ENCODE measurements at places on chromosomes 11 and 22. TPM values are rescaled to one million over a fixed set of nuclear protein-coding genes. Genes with fewer than 3 reads are reported as not detected.
A peak's percentile ranks its signal among the peaks of the same experiment; 100 is the strongest.

Gene APBB1
- total RNA-seq, result 43.6 TPM

Gene CD6
- total RNA-seq, result 0.33 TPM

Gene MS4A4A
- total RNA-seq, result not detected

Gene OSM
- not detected for total RNA-seq

Gene INSC
- total RNA-seq, result 0.23 TPM

Gene PISD
- 53.0 TPM for total RNA-seq

GRCh38 chr22:26673486-26673885 lies 16.1 kb downstream of the MIAT start:
- peaks cover 40% of the 10 kb centered on the region for H3K4me1 ChIP-seq
- H3K36me3 ChIP-seq, result peaks cover 7% of the 10 kb centered on the region
- H3K27ac ChIP-seq, result peak overlapping the region; percentile 100
- peaks cover 3% of the 10 kb centered on the region for H3K27me3 ChIP-seq
- DNase-seq, result no peak

GRCh38 chr11:109435121-109435742 lies 13.2 kb downstream of the C11orf87 start:
- H3K4me3 ChIP-seq, result no peak overlapping the region
- H3K27ac ChIP-seq, result no peak overlapping the region

DNA sequence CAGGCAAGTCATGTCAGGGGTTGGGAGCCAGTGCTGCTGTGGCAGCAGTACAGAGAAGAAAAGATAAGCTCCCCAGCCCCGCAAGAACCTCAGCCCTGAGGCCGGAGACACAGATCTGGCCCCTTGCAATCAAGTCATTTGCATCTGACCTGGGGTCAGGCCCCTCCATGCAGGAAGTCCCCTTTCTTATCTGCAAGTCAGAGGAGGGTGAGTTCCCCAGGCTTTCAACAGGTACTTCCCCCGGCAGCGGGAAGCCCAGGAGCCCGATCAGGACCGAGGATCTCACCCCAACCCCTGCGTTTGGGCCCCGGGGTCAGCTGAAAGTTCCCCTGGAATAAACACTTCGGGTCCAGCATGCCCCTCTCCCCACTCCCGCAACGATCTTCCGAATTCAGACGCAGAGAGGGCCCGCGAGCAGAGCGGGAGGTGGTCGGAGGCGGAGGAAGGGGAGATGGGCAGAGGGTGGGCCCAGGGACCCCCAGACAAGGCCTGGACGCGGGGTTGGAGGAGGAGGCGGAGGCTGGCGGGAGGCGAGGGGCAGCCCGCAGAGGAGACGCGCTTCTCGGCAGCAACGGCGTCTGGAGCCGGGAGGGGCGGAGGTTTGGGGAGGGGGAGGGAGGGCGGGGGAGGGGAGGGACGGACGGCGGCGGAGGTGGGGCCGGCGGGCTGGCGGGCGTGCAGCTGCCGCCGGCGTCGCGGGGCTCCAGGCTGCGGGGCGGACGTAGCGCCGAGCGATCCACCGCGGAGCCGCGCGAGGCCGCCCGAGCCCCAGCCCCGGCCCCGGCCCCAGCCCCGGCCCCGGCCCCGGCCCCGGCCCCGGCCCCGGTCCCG lies at the start of gene TSPAN18:
TSS of gene TSPAN18 (plus strand) at position 680 of the 831 bp plus-strand sequence. CDS start 179,455 bp downstream, outside the sequence.
- H3K4me3 ChIP-seq, result peak within 1 kb of the TSS; percentile 95
- peak; percentile 48 for DNase-seq
- H3K27ac ChIP-seq, result peak within 1 kb of the TSS; percentile 93
- H3K36me3 ChIP-seq, result peaks cover 24% of the 10 kb centered on the region

DNA sequence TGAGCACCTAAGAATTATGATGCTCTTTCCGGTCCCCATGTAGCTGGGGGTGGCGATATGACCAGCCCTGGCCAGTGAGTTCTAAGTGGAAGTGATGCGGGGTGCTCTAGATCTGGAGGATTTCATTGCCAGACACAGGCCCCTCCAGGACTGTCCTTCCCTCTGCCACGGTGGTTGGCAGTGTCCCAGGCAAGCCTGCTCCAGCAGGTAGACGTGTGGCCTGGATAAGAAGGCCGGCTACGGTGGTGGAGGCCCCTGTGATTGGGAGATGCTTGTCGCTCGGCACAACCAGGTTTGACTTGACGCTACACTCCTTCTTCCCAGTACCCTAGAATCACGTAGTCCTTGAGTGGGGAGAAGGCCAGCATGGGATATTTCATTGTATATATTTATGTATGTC lies 9.1 kb upstream of the ARHGAP8 start:
- H3K27me3 ChIP-seq, result peaks cover 22% of the 10 kb centered on the region
- no peaks in the 10 kb centered on the region for H3K4me1 ChIP-seq
- H3K27ac ChIP-seq, result no peak overlapping the region
- no peak for DNase-seq

- no peak overlapping the region for H3K4me3 ChIP-seq
- no peak overlapping the region for H3K27ac ChIP-seq
- no peak for DNase-seq
Observed at GRCh38 chr22:25760294-25760693, 18.3 kb downstream of the MYO18B start.

DNA sequence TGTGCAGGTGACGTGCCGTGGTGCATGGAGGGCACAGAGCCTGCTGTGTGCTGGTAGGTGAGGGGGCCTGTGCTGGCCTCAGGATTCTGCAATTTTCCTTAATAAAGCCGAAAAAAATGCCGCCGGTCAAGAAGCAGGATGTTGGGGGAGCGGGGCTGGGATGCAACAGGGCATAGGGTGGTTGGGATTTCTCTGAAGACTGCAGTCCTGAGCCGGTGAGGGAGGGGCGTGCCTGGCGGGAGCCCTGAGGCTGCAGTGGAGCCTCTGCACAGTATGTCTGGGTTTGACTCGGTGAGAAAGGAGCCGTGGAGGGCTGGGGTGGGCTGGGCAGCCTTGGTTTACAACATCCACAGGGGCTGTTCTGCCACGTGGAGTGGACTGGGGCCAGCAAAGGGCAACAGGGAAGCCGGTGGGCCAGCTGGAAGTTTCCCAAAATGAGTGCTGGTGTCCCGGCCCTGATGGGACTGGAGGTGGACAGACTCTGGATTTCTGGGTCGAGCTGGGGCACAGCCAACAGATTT lies 1.3 kb downstream of the CDHR5 start:
- peaks cover 4% of the 10 kb centered on the region for H3K4me1 ChIP-seq
- H3K27ac ChIP-seq, result no peak overlapping the region
- no peak for DNase-seq
- peaks cover 19% of the 10 kb centered on the region for H3K27me3 ChIP-seq
- no peak overlapping the region for H3K4me3 ChIP-seq
- H3K36me3 ChIP-seq, result peaks cover 6% of the 10 kb centered on the region
